ENCODE measurements at places on chromosomes 11 and 22.

GRCh38 chr11:4886186-4886585, 4.5 kb downstream of the OR51T1 start:
- no peak for DNase-seq

DNA sequence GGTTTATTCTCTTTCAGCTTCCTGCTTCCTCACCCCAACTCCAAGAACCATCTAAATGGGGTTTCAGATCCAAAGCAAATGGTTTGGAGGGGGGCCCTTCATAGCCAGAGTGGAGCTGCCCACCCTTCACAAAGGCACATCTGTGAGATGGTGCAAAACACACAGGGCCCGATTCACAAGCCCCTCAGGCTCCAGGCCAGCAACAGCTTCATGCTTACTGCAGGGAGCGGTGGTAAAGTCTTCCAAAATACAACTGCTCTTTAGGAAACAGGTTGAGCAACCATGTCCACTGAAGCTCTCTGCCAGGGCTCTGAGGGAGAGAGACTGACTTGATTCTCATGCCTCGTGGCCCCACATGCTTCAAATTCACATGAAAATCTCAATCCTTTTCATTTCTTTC, 213.0 kb upstream of the NARS2 start:
- DNase-seq = no peak

DNA sequence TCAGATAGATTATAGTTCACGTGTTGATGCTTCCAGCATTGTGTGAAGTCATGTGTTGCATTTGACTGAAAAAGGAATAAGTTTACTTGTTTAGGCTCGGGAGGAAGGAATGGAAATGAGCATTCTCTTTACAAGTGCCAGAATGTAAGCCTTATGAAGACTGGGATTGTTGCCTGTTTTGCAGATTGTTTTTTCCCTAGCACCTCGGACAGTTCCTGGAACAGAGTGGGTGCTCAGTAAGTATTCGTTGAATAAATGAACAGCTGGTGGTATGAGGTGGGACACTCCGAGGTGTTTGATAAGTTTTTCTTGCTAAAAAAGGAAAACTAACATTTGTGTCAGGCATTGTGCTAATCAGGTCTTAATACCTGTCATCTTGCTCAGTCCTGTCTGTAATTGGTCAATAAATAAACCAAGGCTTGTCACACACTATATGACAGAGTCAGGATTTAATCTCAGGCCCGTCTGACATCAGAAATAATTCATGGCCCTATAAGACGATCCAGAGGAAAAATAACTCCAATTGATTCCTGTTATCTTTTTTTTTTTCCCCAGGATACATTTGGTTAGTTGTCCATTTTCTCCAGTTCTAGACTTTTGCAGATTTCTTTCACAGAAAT, 304.7 kb downstream of the NELL1 start:
- no peak for DNase-seq

GRCh38 chr11:71179877-71180605, 72.3 kb downstream of the SHANK2 start:
- DNase-seq = no peak

DNA sequence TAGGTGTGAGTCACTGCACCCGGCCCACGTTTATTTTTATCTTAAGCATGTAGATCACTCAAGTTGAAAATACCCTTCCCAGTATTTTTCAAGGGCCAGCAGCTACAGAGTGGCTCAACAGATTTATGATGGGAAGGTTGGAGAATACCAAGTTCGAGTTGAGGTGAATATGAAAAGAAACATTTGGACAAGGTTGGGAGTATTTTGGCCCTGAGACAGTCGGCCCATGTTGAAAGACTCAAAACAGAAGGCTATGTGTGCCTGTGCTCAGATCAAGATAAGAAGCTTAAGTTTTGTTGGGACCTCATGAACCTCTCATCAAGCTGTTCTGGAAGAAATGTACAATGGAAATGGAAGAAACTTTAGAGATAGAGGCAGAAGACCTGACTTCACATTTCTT, 199.1 kb downstream of the DBX1 start:
- DNase-seq = no peak

DNA sequence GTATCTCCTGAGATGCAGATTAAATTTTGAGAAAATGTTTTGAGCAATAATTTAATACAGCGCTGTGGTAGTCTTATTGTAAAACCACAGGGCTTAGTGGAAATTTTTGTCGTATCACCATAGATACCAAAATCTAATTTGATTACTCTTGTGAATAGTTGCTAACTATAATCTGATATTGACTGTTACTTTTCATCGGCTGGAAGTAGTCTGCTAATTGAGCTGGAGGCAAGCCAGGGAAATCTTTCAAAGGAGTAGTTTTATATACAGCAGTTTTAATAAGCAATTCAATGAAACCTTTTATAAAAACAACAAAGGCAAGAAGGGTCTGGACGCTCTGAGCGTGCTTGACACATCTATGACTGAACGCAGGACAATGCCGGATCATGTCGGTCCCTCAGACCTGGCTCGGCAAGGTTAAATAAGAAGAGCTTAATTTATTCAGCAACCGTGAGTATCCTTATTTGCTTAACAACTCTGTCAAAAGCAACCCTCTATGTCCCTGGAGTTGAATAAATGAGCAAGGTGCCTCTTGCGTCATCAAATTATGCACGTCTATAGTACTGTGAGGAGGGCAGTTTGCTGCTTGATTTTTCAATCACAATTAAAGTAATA, 121.2 kb downstream of the NCAM1 start:
- DNase-seq = no peak

Data from activated naive CD4-positive, alpha-beta T cell (primary cell).